ENCODE measurements at places on chromosomes 12 and 14.
A peak's percentile ranks its signal among the peaks of the same experiment; 100 is the strongest.

- DNase-seq: peak; percentile 22
These were observed 136.7 kb downstream of the ZNF664 start for GRCh38 chr12:124109760-124110159.

DNA sequence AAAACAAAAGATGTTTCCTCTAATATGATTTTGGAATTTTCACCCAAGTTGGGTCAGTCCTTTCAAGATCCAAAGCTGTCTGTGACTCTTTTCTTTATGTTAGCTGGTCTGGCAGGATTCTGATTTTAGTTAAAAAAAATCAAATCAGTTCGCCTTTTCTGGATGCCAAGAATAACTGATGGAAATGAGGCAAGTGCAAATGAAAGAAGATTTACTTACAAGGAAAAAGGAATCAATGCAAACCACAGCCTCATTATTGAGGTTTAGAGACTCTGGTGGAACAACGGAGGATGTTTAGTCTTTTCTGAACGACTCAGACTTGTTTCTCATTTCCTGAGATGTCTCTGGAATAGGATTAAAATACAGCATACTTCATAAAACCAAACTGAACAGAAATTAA lies 117.0 kb upstream of the DYRK2 start:
- DNase-seq: no peak

DNA sequence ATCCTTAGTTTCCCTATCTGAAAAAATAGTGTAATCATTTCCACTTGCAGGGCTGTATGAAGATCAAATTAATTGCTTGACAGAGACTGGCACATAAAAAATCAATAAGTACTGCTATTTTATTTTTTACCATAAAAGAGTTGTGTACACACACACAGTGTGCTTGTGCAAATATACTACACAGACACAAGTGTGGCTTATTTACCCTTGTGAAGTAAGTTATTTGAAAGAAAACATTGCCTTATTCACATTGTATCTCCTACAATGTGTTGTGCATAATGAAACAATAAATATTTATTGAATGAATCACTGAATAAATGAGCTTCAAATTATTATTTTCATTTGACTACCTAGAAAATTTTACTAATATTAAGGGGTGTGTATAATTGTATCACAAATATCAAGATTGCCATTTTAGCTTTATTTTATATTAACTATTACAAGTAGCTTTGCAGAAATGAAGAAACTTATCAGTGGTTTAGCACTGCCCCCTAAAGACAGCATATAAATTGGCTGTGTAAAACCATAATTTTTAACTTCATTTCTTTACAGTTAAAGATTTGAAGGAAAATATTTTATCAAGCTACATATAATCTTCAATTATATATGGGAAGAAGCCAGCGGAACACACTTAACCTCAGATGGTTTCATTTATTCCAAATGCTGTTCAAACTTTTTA lies 11.3 kb downstream of the GARIN6 start:
- DNase-seq: no peak

DNA sequence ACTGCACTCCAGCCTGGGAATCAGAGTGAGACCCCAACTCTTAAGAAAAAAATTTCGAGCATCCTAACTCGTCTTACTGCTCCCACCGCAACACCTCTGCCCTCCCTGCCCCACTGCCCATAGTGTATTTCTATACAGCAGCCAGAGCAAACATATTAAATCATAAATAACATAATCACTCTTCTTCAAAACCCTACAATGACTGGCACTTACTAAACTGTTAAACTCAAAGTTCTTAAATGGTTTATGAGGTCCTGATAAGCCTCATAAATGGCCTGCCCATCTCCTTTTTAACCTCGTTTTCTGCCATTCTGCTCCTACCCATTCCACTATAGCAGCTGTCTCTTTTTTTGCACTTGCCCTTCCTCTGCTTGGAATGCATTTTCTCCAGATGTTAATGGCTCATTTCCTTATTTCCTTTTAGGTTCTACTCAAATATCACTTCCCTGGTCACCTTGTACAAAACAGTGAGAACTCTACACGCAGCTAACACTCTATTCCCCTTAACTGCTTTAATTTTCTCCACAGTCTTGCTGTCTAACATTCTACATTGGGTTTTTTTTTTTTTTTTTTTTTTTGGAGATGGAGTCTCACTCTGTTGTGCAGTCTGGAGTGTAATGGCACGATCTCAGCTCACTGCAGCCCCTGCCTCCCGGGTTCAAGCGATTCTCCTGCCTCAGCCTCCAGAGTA lies 45.2 kb downstream of the CDK17 start:
- DNase-seq: no peak

DNA sequence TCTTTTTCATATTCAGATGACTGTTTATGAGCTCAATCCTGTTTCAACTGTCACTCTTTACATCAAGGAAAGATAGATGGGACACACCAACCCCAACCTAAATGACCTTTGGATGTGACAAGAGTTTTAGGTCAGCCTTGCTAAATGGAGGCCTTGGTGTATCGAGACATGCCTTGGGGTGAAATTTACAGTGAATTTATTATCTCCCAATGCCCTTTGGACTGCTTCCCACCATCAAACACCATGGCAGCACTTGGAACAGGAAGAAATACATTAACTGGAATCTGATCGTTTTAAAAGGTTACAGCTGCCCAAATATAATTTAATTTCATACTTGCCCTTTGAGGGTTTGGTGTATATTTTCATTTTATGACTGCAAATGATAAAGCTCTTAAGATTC lies 327.6 kb downstream of the SOX5 start:
- no peak for DNase-seq

DNA sequence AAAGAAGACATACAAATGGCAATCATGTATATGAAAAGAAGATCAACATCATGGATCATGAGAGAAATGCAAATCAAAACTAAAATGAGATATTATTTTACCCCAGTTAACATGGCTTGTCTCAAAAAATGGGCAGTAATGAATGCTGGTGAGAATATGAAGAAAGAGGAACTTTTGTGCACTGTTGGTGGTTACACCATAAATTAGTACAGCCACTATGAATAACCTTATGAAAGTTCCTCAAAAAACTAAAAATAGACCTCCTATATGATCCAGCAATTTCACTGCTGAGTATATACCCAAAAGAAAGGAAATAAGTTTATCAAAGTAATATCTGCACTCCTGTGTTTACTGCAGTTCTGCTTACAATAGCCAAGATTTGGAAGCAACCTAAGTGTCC lies 151.7 kb downstream of the PDZRN4 start:
- DNase-seq: no peak

GRCh38 chr14:64654246-64654900 lies 49.9 kb upstream of the PLEKHG3 start:
- DNase-seq: no peak

DNA sequence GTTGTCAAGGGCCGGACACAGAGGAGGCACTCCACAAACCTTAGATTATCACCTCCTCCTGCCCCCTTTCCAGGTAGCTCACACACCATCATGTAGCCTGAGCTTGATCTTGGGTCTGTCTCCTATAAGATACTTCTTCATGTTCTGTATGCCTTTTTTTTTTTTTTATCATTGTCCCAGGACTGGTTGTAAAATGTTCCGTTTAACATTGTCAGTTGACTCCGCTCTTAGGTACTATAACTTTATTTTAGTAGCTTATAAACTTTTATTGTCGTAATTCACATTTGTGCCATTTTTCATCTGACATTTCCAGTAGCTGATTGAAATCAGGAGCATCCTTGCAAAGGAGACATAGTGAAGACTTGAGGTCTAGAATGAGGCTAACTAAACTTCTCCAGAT lies 79.9 kb downstream of the SLC15A5 start:
- no peak for DNase-seq

- no peak for DNase-seq
These were observed 130.8 kb downstream of the BCL11B start for GRCh38 chr14:99141236-99141635.

GRCh38 chr12:3453990-3454680 lies 36.9 kb upstream of the PRMT8 start:
- no peak for DNase-seq

GRCh38 chr12:65164774-65165173 lies 4.6 kb upstream of the LEMD3 start:
- DNase-seq: no peak

GRCh38 chr12:46647034-46647433 lies 178.8 kb downstream of the SLC38A4 start:
- no peak for DNase-seq

- no peak for DNase-seq
These were observed 191.2 kb upstream of the PELI2 start for GRCh38 chr14:55927028-55927427.

DNA sequence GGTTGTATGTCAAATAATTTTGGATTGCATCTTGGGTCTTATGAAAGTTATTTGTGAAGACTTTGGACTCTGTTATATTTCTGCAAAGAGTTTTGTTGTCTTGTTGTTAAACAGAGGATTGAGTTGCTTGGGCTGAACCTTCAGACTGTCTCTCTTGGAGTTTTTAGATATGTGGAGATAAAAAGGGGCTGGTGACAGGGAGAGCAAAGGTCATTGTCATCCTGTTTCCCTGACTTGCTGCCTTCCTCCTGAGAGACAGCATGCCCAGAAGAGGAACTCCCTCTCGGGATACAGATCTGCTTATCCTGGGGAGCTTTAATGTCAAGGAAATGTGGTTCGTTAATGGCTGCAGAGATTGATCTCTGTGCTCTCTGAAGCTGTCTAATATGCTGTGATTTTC lies 47.6 kb upstream of the RFLNA start:
- no peak for DNase-seq

GRCh38 chr12:92549516-92549915 lies 153.3 kb upstream of the PLEKHG7 start:
- DNase-seq: no peak

DNA sequence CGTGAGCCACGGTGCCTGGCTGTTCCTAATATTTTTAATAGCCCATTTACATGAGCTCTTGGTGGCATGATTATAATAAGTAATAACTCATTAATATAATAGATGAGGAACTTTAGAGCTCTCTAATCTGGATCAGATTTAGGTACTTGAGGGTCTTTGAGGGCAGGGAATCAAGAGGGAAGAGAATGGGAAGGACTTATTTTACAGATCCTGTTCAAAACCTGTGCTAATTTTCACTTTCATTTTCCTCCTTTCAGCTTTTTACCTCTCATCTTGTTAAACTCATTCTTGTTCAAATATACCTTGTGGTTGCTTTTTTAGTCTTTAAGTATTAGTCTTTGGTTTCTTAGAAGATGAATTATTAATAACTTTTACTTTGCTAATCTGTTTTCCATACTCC lies 5.6 kb downstream of the NECAP1 start:
- no peak for DNase-seq

GRCh38 chr12:76614364-76614763 lies 54.8 kb upstream of the OSBPL8 start:
- no peak for DNase-seq

GRCh38 chr14:50025776-50026175 lies 90.6 kb downstream of the VCPKMT start:
- DNase-seq: no peak

GRCh38 chr14:20668969-20669368 lies 15.4 kb upstream of the RNASE4 start:
- no peak for DNase-seq

DNA sequence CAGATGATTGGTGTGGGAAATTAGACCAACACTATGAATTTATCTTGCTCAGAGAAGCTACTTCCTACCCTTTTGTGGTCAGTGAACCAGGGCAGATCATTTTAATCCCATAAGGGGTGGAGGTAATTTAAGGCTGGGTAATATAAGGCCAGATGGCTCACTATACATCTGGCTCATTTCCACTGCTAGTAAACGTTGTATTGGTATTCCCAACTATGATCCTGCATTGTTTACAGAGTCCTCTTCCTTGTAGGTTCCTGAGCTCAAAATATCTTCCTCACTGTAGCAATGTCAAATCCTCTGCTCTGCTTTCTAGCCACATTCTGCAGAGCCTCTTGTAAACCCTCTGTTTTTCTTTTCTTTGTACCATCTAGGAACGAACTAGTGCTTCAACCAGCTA lies 93.0 kb upstream of the MGAT4C start:
- DNase-seq: no peak

- no peak for DNase-seq
These were observed 8.0 kb downstream of the YY1 start for GRCh38 chr14:100246809-100247428.

- peak; percentile 40 for DNase-seq
These were observed 795 bp downstream of the SMAGP start for GRCh38 chr12:51269174-51270066.

DNA sequence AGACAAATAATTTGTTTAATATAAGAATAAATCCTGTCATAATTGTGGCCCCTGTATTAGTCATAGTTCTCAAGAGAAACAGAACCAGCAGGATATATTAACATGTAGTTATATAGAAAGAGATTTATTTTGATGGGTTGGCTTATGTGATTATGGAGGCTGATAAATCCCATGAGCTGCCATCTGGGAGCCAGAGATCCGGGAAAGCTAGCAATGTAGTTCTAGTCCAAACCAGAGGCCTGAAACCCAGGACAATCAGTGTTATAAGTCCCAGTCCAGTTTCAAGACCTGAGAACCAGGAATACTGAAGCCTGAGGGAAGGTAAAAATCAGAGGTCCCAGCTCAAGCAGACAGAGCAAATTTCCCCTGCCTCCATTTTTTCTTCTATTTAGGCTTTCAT lies 435.8 kb downstream of the RPL10L start:
- no peak for DNase-seq

DNA sequence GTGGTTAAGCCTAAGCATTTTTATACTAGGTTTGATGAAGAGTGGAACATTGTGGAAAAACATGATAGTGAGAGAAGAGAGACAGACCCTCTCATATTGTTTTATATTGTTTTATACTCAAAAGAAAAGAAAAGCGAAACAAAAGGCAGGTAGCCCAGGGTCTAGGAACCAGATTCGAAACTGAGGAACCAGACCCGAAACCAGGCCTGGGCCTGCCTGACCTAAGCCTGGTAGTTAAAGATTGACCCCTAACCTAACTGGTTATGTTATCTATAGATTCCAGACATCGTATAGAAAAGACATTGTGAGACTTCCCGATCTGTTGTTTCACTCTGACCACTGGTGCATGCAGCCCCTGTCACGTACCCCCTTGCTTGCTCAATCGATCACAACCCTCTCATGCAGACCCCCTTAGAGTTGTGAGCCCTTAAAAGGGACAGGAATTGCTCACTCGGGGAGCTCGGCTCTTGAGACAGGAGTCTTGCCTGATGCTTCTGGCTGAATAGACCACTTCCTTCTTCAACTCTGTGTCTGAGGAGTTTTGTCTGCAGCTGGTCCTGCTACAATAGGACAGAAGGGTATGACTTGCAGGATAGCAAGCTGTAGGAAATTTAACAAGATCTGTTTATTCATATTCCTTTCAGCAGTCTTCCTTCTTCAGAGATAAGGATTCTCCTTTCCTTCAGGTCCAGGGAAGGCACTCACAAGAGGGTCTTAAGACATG lies 147.1 kb upstream of the PLEKHA5 start:
- no peak for DNase-seq

- no peak for DNase-seq
These were observed 35.7 kb downstream of the FOXN4 start for GRCh38 chr12:109273354-109273753.

GRCh38 chr14:105581551-105582341 lies 55.4 kb downstream of the TMEM121 start:
- peak; percentile 80 for DNase-seq

- no peak for DNase-seq
These were observed 19.3 kb downstream of the ZNF641 start for GRCh38 chr12:48331399-48331798.

GRCh38 chr14:23926543-23926942 lies 27.0 kb upstream of the DHRS4 start:
- DNase-seq: no peak

- DNase-seq: peak; percentile 39
These were observed 2.0 kb downstream of the SP1 start for GRCh38 chr12:53381731-53382630.

All from GM06990 (cell line).